ENCODE measurements at places on chromosomes 4 and X.

DNA sequence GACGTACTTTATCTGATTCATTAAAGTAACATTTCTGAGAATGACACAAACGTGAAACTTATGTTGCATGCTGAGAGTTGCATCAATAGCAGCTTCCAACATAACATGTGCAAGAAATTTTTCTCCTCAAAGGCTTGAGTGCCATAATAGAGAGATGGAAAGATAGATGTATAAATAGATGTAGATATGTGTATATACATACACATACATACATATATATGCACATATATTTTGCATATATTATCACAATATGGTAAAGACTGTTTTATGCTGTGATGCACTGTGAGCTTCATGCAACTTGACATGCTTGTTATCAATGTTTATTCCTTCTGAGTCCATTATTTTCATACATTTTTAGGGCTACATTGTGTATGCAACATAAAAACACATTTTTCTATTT, 270.6 kb upstream of the GALNTL6 start:
- no peak for DNase-seq

DNA sequence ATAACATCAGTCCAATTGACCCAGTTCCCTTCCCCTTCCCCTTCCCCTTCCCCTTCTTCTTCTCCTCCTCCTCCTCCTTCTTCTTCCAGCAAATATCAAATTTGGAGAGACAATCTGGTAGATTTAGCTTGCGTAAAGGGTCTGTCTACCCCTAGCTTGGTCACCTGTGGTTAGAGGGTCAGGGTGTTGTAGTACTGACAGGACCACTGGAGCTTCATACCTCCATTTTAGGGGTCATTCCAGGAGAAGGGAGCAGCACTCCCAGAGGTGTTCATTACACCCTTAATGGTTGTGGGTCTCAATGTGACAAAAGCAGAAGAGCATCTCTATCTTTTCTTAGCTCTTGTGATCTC, 3.7 kb upstream of the FGB start:
- DNase-seq = no peak

DNA sequence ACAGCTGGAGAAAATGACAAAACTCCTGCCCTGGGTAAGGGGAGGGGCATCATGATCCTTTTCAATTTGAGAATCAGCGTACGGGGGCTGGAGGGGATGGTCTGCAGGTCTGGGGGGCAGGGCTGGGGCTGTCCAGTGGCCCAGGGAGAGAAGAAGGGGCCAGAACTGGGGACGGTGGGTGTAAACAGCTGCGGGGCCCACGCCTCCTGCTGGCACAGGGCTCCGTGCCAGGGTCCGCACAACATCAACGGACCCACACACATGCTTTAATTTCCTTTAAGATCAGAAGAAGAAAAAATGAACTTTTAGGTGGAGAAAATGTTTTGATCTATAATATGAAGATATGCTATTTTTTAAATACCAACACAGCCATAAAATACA, 52.1 kb downstream of the PSAPL1 start:
- no peak for DNase-seq

- peak; percentile 30 for DNase-seq
These were observed 198.3 kb downstream of the CHIC2 start for GRCh38 chr4:53866055-53866454.

- no peak for DNase-seq
These were observed 34.4 kb downstream of the CC2D2A start for GRCh38 chr4:15504041-15504440.

- DNase-seq = peak; percentile 40
These were observed 253.2 kb upstream of the RASGEF1B start for GRCh38 chr4:81724925-81725329.

- no peak for DNase-seq
These were observed 930 bp upstream of the SLITRK4 start for GRCh38 chrX:143636831-143637230.

DNA sequence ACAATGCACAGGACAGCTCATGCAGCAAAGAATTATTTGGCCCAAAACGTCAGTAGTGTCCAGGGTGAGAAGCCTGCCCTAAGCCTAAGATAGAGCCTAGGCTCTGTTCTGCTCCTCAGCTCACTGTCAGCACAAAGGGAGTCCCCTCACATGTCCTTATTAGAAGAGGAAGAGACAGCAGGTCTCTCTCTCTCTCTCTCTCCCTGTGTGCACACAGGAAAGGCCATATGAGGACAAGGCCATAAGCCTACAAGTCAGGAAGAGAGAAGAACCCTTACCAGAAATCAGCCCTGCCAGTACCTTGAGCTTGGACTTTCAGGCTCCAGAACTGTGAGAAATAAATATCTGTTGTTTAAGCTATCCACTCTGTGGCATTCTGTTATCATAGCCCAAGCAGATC, 20.4 kb downstream of the FAM184B start:
- DNase-seq = no peak

- no peak for DNase-seq
These were observed 65.6 kb downstream of the JAKMIP1 start for GRCh38 chr4:6134612-6135220.

DNA sequence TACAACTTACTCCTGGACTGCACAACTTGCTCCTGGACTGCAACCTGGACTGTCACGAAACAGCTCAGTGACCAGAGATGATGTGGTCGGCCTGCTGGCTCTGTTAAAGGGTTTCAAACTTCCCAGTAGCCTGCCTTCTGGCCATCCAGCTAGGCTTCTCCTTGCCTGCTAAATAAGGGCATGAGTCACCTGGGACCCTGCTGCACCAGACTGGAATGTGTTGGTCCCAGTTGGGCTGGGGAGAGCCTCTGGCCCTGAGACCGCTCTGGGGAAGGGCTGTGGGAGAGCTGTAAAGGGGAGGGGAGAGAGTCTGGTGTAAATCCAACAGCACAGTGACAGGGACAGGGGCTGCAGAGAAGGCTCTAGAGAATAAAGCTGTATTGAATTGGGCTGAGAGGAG, 165.8 kb downstream of the VSIG4 start:
- DNase-seq = no peak

GRCh38 chr4:68348577-68348976, 1.3 kb downstream of the YTHDC1 start:
- no peak for DNase-seq

GRCh38 chr4:141905751-141906150, 269.4 kb downstream of the IL15 start:
- DNase-seq = no peak

DNA sequence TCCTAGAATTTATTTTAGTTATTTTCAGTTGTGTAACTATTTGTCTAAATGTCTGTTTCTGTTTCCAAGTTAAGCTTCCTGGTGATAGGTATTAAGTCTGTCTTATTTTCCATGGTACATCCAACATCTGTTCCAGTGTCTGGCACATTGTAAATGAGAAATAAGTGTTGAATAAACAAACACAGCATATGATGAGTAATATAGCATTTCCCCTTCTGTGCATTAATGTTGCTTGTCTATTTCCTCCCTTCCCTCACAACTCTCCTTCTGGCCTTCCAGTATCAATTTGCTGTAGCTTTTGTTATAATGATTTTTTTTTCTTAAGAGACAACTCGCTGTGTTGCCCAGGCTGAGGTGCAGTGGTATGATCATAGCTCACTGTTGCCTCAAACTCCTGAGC, 36.1 kb downstream of the COPS4 start:
- DNase-seq = peak; percentile 16

DNA sequence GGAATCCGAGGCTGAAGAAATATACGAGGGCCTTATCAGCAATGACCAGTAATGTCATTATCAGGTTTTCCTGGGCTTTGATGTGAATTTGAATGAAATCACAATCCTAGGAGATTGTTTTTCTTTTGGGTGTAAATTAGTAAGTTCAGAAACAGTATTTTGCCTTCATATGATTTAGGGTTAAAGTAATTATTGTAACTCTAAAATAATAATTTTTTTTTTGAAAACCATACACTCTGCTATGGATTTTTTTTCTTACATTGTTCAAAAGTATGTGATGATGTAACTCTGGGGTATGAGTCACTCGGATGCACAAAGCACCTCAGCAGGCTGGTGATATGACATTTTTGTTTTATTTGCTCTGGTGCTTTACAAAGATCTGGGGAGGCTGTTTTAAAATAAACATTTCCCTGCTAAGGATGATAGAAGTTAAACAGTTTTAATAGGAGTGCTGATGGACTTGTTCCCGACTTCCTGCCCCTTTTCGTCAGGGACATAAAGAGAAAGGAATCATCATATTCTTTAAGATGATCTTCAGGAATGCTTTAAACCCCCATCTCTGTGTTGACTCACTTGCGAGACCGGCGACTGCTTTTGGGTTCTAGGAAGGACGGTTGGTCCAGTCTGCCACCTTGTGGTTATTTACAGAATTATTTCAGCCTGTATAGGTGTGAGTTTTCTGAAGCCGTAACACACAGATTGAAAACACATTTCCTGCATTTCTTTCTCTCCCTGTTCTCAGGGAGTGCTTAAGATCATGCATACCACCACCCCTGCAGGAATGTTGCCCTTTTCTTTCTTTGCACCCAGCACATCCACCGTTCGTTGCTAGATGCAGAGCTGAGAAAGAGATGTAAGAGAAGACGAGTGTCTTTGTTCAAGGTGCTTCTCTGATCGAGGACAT, 72.5 kb downstream of the RAPGEF2 start:
- DNase-seq = peak; percentile 88

DNA sequence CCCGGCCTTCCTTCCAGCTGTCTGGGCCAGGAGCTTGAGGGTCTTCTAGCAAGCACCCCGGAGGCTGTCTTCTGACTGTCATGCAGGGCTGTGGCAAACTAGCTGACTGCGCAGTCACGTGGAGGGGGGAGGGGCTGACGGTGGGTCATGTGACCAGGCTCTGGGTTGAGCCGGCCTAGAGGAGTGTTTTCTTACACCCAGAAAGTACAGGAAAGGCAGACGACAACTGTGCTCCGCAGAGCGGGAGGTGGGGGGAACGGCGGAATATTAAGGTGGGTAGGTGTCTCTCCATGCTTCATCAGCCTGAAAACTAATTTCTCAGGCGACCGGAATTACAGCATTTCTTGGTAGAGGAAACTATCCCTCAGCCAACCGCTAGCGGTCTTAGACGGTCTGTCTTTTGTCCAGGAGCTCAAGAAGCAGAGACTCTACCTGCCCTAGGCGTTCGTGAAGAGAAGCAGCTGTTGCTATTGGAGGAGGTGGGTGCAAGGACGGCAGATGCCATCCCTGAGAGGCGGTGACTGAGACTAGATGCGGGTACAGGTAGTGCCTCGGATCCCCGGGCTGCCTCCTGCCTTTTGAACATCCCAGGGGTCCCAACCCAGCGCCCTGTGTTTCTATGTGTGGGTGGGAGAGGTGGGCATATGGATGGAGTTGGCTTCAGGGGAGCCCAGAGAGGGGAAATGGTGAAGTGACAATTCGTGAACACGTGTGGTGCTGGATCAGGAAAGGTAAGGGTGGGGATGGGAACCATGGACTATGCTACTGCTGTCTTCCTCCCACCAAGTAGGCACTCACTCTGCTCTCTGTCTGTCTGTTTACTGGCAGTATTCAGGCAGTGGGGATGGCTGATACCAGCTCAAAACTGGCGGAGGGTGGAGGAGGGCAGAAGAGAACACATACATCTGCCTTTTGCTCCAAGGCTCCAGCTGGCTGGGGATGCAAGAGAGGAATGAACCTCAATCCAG, 8.8 kb downstream of the GPRASP1 start:
- peak; percentile 59 for DNase-seq

- DNase-seq = no peak
These were observed 28.0 kb downstream of the NYX start for GRCh38 chrX:41475191-41475590.

DNA sequence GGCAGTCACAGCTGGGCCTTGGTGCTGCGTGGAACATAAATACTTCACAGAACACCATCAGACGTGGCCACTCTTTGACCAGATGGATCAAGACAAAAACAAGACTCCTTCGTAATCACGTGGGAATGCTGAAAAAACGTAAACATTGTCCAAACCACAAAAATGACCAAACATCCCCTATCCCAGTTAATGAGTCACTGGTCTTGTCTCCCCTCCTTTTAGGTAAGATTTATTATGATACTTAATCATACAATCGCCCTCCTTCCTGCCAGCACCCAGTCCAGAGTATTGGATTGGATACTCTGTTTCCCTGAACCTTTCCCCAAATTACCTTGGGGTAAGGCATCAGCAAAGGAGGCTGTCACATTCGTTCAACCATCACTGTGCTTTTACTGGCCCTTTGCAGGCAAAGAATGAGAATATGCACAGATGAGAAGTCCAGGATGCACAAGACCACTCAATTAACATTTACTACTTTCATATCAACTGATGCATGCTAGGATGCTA, 601 bp upstream of the TCEANC start:
- DNase-seq = peak; percentile 48

- no peak for DNase-seq
These were observed 5.7 kb downstream of the C4orf54 start for GRCh38 chr4:99651811-99652485.

DNA sequence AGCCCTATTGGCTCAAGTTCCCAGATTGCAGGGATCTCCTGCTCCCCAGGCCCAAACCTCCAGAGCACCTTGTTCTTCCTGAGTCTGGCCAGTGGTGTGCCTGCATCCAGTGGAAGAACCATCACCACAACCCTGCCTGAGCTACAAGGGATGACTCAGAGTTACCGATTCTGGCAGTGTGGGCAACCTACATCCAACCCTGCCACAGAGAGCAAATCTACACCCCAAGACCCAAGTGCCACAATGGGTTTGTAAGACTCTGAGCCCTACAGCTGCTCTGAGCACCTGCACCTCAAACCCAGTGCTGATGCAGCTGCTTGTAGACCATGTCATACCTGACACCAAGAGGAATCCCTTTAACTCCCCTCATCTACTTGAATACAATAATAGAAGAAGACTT, 110.0 kb downstream of the SOWAHB start:
- DNase-seq = no peak

DNA sequence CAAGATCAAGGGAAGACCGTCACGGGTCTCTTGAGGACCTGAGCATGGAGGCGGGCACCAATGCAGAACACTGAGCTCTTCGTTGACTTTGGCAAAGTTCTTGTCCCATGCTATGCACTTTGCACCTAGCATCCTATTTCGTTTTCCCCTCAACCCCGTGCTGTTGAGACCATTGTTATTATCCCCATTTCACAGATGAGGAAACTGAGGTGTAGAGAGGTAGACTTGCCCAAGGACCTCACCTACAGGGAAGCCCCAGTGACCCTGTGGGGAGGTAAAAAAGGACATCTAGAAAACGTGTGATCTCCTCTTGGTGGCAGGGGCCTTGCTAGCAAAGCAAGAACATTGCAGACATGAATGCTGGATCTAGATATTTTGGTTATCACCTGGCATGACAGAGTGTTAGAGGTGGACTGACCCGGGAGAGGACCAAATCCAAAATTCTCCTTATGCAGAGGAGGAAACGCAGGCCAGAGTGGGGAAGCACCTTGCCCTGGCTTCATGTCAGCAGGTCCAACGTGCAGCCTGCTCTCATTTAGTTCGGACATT, 48.5 kb downstream of the SEPSECS start:
- no peak for DNase-seq

- no peak for DNase-seq
These were observed 19.6 kb downstream of the MGST2 start for GRCh38 chr4:139685180-139685579.

- no peak for DNase-seq
These were observed 110.1 kb downstream of the ANAPC4 start for GRCh38 chr4:25487155-25487554.

DNA sequence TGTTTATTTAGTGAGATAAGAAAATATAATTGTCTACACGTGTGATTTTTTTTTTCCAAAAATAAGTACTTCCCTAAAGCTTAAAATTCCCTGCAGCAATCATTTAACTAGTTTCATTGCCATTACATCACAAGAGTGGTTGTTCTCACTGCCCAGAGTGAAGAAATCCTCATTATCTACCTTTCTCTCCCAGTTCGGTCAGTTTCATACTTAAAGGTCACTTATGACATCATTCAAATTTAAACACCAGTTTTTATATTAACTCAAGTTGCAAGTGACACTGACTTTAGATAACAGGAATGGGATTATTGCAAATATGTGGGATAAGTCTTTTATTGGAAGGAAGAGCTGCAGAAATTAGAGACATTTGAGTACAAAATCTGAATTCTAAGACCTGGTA, 1699.8 kb upstream of the IGFBP7 start:
- DNase-seq = no peak
